Thoracic aorta (tissue), 2 donors: ENCODE measurements at places on chromosomes 3 and 15. TPM values are rescaled to one million over a fixed set of nuclear protein-coding genes. Genes with fewer than 3 reads are reported as not detected.

The CNTN4 gene
- total RNA-seq, result 116 TPM

GRCh38 chr3:154898916-154899315, 181.2 kb upstream of the MME start:
- no peak for DNase-seq

DNA sequence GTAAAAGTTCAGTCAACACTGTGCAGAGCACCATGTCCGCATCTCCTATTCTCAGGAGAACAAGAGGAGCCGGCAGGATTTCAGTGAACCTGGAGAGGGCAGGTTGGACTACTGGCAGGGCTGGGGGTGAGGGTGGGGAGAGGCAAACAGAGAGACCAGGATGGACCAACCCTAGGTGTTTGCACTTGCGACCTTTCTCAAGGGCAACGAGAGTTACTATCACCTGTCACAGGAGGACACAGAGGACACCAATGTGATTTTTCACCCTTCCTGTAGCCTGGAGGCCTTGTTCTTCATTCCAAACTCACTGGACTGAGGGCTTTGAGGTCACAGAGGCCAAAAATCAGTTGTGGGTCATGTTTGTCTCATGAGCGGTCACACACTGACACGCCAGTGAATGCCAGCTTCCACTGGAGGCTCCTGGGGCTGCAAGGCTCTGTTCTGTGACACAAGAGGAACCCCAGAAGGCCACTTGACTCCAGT, 89.5 kb downstream of the CPN2 start:
- no peak for DNase-seq

GRCh38 chr15:59295261-59296001, 77.2 kb downstream of the MYO1E start:
- DNase-seq, result no peak

The ELP6 gene
- 16.5 TPM for total RNA-seq
